HS-27A (cell line): ENCODE measurements at places on chromosomes 2 and 18.

DNA sequence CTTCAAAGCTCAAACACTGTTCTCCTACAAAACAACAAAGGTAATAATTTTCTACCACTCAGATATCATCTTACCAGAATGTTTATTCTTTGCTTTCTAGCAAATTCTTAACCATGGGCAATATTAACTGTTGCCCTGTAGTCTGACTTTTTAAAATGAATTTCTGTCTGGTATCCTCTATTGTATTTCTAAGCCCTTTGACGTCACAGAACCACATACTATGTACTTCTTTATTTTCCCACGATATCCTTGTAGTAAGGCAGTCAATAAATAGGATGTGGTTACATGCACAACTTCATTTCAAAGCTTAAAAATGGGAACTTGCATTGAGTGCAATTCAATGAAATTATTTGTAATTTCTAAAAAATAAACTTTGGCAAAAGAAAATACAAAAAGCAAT, 58.7 kb downstream of the THADA start:
- no peak for DNase-seq

DNA sequence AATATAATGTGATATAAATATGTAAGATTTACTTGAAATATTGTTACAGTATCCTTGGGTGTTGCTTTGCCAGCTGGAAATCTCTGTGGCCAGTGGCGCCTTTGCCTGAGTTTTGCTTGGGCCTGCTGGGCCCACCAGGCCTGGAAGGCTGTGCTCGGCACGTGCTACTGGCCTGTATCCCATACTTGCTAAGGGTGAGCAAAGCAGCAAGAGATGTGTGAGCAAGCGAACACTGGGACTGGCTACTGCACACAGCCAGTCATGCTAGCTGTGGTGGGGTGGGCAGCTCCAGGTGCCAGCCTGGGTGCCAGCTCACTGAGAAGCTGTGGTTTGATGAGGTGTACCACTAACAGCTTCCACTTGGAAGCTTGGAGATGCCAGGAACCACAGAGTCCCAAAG, 299.1 kb upstream of the GALNT5 start:
- no peak for DNase-seq

GRCh38 chr2:240512109-240512485, 45.7 kb downstream of the ANKMY1 start:
- no peak for DNase-seq

GRCh38 chr2:70089983-70090525, 2.8 kb downstream of the PCBP1 start:
- no peak for DNase-seq

- DNase-seq = peak; percentile 12
Observed at GRCh38 chr18:62555135-62555534, 32.3 kb downstream of the ZCCHC2 start.

DNA sequence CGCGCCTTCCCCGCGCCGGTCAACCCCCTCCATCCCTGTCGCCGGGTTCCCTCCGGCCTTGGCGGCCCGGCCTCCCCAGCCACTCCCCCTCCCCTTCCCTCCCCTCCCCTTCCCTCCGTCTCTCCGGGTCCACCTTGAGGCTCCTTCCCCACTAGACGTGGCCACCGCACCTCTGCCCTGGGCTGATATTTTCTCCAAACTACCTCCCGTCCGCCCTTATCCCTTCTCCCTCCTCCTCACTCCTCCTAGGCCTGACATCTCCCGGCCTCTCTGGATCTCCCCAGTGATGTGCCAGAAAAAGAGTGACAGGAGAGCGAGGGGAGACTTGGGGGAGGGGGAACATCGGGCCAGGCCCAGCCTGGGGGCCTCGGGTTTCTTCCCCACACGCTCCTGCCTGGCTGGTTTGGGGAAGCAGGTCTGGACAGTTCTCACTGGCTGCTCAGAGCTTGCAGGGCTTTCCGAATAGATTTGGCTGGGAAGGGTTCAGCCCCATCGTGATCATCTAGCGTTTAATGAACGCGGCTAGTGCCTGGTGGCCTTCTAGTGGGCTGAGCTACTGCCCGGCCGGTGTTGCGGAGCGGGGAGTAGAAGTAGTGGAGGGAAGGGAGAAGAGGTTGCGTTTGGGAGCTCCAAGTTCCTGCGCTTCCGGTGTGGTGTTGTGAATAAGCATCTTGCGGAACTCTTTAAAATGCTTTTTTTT, 641 bp downstream of the MAPRE3 start:
- no peak for DNase-seq

DNA sequence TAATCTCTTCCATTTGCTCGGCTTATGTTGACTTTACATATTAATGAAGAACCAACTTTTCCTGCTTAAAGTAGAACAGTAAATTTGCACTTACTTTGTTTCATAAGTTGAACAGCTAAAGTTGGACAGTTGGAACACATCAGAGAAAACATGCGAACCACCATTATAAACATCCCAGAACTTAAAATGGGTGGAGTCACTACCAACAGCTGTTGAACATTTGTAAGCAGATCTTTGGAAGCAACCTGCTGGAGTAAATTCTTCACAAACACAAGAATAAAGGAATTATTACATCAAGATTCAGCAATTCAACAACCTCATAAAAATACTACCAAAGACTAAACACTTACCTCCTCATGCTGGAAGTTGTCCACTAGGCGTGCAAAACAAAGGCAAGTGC, 96.4 kb upstream of the DNER start:
- DNase-seq = no peak

GRCh38 chr2:230952226-230952956, 27.3 kb upstream of the GPR55 start:
- DNase-seq = no peak
